HT-29 (cell line): ENCODE measurements at places on chromosomes 2 and 18. TPM values are rescaled to one million over a fixed set of nuclear protein-coding genes. Genes with fewer than 3 reads are reported as not detected.

CGREF1 gene
- 38.2 and 42.0 TPM in 2 replicates for total RNA-seq

TEX44 gene
- total RNA-seq, result not detected in 2 replicates

CD8A gene
- total RNA-seq, result not detected in 2 replicates

ANKRD23 gene
- 3.5 and 4.1 TPM in 2 replicates for total RNA-seq

CDK5R2 gene
- not detected in 2 replicates for total RNA-seq

SPATS2L gene
- total RNA-seq, result 60.5 and 64.0 TPM in 2 replicates

DNA sequence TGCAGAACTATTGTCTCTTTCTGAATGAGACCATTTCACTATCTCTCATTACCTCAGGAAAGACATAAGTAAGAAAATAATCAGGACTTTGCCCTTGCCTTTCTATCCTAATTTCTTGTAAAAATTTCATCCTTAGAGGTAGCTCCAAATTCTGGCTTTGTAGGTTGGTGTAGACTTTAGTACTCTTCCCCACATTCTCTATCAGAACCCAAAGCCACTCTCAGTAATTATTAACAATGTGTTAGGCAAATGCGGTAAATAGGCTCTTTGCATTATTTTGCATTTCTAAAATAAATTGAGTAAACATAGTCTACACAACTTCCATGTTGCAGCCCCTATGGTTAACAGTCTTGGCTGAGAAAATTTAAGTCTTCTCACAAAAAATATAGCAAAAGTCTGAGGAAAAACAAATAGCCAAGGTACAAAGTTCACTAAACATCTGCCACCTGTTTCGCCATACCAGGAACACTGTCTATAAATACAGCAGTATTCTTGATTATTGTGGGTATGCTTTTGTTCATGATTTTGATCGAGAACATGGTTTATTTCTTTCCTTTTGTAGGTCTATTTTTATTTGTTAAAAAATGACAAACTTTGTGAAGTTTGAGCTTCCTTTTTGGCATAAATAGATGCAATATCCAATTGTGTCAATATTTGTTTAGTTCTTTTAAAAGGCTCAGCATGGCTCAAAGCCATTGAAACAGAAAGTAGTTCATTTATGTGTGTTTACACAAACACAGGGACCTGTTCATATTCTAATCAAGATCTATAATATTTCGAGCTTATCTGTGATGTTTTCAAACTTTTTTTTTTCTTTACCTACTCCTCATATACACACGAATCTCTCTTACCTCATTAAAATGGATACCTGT, 1061.5 kb downstream of the CNTNAP5 start:
- peak; percentile 48 for DNase-seq

GRCh38 chr2:236075802-236076201, 92.4 kb downstream of the GBX2 start:
- no peak for DNase-seq

- DNase-seq, result no peak
Observed at GRCh38 chr18:74760436-74760835, 162.8 kb downstream of the ZNF407 start.

- DNase-seq, result no peak
Observed at GRCh38 chr2:144078106-144078505, 441.8 kb downstream of the ZEB2 start.

DNA sequence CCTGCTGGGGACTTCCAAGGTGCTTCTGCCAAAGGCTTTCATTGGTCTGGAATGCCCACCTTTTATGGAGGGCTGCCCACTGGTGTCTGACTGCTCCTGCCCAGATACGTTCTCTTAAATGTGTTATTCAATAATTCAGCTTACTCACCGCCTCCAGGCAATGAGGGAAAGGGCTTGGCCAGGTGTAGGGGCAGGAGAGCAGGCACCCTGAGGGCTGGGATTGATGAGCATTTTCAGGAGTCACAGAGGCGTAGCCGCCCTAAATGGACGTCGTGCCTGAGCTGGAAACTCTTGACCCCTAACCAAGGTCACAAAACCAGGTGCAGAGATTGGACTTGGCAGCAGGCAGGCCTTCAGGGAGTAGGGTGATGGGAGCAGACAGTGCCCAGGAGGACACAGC, 26.8 kb downstream of the MAL start:
- DNase-seq, result no peak

- no peak for DNase-seq
Observed at GRCh38 chr18:55534996-55535395, 53.0 kb downstream of the TCF4 start.

GRCh38 chr18:28816155-28816554, 639.2 kb upstream of the CDH2 start:
- no peak for DNase-seq

DNA sequence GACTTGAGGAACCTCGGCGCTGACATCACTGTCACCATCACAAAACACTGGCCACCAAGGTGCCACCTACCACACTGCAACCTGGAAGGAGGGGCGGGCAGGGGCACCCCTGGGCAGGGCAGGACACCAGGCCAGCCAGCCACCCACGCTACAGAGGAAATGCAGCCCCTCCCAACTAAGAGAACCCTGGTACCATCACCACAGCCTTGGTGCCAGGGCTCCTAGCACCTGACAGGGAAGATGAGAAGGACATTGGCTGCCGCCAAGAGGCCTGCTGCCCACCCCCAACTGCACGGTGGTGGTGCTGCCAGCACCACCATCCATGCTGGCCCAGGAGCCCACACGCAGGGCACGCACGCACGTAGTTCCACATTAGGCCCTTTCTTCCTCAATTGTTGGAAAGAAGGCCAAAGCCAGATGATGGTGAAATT, 88.7 kb downstream of the HDAC4 start:
- DNase-seq, result no peak

DNA sequence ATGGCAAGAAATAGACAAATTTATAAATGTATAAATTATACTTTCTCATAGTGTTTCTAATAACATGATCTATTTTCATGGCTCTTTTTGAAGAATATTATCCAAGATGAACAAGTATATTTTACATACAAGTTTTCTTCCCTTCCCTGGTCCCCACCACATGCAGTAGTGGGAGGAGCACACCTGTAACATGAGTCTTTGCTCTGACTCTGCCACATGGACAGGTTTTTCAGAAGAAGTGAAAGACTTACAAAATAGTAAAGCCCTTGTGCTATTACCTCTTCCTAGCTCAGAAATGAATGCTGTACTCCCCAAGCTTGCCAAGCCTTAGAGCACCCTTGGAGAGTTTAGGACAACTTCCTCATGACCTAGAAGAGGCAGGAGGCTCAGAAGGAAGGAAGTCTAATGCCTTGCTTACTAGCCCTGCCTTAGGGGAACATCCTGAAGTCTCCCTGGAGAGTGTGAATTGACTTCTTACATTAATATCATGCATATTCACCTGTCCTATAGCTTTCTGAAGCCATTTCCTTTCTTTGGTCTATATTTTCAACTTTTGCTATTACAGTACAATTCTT, 18.4 kb downstream of the MXD1 start:
- no peak for DNase-seq
